ENCODE measurements at places on chromosomes 7 and 10.

DNA sequence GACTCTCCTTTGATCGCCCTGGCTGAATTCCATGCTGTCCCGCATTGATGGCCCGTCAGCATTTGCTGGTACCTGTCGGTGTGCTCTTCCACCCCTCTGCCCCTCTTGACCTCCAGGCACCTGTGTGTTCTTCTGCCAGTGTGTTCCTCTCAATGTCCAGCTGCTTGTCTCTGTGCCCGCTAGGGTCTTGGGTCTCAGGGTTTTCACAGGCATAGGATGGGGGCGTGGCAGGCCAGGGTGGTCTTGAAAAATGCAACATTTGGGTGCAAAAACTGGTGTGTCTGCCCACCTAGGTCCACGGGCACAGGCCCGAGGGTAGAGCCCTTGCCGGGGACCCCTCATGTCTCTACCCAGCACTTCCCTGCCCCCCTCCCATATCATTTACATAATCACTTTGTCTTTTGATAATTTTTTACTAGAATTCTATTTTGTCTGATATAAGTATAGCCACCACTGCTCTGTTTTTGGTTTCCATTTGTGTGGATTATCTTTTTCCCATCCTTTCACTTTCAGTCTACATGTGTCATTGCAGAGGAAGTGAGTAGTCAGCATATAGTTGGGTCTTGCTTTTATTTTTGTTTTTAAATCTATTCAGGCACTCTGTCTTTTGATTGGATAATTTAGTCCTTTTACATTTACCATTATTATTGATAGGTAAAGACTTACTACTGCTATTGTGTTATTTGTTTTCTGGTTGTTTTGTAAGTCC is 46.6 kb upstream of the ADRA2A start:
- no peak for DNase-seq

DNA sequence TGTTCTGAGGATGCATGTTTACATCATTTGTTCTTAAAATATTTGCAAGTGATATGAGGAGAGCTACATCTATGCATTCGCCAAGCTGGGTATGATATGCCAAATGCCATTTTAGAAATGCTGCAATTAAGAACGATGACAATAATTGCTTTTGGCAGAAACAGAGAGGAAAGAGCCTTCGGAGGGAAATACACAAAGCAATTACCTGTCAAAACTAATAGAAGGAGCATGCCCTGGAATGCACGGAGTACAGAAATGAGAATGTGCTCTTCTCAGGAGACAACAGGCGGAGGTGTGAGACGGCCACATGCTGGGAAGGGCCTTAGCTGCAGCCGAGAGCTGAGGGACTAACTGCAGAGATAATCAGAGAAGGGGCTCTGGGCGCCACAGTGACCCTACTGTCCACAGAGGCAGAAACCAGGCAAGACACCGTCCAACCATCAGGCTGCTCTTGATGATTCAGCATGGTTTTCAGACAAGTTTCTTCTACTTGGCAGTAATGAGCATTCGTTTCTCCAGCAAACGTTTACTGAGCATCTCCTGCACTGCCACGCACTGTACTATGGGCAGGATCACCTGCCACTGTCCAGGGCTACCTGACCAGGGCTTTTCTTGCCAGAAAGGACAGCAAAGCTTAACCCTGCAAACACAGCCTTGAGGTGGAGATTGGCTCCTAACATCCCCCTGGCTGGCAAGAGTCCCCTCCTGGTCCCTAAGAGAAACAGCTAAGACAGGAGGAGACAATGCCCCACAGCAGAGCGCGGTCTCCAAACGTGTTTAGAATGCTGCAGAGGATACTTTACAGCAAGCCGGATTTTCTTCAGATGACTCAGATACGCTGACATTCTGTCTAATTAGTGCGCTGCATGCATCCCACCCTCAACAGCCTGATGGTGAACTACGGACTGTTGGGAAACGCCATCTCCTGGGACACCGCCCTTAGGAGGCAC is 18.1 kb downstream of the VIPR2 start:
- DNase-seq = no peak

DNA sequence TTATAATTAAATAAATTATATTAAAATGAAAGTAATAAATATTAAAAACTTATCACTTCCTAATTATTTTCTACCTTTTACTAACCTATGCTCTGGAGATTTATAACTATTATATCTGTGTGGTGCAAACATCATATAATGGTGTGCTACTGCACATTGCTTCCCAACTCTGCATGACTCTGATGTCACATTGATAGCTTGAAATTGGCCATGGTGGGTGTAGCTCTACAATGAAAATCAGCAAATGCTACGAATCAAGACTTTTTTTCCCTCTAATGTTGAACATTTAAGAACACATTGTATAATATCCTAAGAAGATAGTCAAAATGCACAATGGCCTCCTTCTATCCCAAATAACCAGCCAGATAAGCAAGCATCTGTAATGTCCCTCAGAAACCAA is 99.1 kb downstream of the ARMH3 start:
- no peak for DNase-seq

DNA sequence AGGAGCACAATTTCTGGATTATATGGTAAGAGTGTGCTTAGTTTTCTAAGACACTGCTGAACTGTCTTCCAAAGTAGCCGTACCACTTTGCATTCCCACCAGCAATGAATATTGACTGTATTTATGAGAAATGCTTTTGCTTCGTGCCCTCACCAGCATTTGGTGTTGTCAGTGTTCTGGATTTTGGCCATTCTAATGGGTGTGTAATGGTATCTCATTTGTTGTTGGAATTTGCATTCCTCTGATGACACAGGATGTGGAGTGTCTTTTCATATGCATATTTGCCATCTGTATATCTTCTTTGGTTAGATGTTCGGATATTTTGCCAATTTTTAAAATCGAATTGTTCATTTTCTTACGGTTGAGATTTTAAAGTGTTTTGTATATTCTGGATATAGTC is 558.5 kb upstream of the FZD8 start:
- DNase-seq = no peak

GRCh38 chr7:104779888-104780287 is 234.1 kb upstream of the KMT2E start:
- no peak for DNase-seq

DNA sequence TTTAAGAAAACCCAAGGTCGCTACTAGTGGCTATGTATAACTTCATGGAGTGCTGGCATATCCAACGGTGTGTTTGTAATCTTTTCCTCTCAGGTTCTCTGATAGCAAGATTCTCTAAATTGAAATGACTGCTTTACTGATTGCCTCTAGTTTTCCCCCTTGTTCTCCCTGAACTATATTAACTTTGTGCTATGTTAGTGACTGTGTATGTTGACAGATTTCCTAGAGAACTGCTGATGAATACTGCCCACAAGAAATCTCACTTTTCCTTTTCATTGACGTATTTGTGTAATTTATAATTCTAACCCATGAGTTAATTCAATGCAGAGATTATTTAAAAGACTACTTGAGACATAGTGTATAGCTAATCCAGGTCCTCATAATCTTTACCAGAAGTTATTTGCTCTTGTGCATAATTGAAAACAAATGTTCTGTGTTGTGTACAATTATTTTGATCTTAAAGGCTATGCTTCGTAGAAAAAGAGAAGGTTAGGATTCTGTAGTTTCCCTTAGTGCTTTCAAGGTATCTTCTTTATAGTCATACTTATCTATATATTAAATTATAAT is 70.6 kb upstream of the GLCCI1 start:
- no peak for DNase-seq

DNA sequence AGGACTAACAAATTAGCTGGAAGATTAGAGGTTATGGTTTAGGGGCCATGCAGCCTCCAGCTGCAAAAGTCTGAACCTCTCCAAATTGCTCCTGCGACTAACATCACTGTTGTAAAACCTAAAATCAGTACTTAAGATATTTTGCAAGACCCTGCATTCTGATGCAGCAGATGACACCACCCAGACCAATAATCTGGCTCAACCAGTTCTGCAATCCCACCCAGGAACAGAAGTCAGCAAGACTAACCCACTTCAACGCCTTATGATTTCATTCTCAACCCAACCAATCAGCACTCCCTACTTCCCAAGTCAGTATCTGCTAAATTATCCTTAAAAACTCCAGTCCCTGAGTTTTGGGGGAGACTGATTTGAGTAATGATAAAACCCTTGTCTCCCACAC is 250.8 kb upstream of the MBL2 start:
- no peak for DNase-seq

DNA sequence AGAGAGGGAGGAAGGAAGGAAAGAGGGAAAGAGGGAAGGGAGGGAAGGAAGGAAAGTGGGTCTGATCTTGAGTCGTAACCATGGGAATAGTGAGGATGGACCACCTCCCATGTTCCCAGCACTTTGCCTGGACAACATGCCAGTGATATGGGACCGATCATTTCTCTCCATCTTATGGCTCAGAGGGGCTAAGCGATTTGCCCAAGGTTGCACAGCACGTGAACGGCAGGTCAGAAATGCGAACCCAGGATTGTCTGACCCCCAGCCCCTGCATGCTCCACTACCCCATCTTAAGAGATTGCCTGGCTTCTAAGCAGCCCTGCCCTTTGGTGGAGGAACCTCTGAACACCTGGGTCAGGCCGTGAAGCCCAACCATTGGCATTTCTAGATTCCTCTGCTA is 109.0 kb upstream of the CARD11 start:
- no peak for DNase-seq

- no peak for DNase-seq
These were observed 34.6 kb downstream of the LEP start for GRCh38 chr7:128275681-128276080.

DNA sequence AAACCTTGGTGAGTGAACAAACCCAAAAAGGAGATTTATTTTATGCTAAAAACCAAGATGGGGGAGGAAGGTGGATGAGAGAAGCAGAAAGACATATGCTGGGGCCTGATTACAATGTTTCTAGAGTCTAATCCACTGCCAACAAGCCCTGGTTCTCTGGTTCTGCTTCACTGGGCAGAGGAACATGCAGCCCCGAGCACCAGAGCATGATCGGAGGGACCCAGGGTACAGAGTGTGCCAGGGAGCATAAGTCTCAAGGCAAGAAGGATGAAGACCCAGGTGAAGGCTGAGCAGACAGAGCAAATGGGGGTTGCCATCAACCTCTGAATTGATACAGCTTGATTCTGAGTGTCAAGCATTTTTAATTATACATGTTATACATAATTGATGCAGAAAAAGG is 30.7 kb downstream of the SLC16A12 start:
- DNase-seq = no peak

Measured in NCI-H748 treated with DMSO at 0.1 percent for 48 hours (cell line).